ENCODE measurements at places on chromosomes 3 and 15.

GRCh38 chr15:35740761-35741160 is 194.8 kb upstream of the DPH6 start:
- DNase-seq, result no peak

- DNase-seq, result no peak
These were observed 273.2 kb downstream of the MFSD1 start for GRCh38 chr3:159074756-159075701.

DNA sequence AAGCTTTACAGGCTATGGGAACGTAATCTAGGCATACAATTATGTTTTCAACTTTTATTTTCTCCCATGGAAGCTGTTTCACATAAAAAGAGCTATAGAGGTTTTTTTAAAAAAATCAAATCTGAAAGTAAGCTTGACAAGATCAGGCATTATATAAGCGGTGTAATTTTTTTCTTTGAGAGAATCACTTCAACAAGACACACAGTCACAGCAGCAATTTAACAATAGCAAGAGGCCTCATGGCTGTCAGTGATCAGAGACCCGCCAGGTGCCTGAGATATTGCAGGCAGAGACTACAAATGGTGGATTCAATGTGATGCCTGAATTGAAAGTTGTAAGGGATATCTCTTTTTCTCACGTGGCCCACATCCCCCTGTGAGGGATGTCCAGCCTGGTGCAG is 270.5 kb upstream of the TBC1D5 start:
- DNase-seq, result no peak

DNA sequence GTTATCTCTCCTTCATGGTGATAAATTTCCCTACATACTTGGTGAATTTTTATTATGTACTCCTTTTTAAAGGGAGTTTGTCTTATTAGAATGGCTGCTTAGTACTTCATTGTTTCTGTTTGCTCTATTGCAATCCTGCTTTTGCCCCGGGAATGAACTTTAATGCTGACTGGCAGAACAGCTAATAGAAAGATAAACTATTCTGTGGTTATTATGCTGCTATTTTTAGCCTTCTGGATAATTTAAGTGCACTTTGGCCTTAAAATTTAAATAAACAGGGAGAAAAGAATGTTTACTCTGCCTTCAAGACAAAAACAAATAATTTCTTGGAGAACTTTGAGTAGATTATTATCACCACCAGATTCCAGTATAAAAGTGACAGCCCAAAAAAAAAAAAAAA is 413.8 kb upstream of the CCDC54 start:
- DNase-seq, result no peak

DNA sequence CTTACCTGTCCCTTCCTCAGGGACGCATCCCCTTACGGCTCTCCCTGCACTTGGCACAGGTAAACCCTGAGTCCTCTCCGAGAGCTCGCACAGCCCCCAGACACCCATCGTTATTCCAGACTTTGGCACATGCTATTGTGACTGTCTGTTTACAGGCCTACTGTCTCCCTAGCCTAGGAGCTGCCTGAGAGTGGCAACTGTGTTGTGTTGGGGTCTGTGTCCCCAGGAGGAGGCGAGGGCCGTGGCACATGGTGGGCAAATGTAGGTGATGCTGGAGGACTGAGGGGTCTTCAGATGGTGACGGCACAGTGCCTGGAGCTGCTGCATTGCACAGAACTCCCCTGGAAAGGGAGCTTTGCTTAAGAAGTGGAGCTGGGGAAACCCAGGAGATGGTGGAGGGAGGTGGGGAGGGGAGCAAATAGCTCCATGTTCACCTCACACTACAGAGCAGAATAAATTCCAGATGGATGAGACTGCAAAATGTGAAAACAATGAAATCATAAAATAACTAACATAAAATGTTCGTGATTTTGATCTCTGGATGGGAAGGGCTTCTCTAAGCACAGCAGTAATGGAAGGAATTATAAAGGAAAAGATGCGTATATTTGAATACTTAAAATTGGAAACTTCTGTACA is 96.5 kb downstream of the SMAD6 start:
- DNase-seq, result no peak

- DNase-seq, result no peak
These were observed 102.0 kb upstream of the MYRIP start for GRCh38 chr3:39707314-39707909.

DNA sequence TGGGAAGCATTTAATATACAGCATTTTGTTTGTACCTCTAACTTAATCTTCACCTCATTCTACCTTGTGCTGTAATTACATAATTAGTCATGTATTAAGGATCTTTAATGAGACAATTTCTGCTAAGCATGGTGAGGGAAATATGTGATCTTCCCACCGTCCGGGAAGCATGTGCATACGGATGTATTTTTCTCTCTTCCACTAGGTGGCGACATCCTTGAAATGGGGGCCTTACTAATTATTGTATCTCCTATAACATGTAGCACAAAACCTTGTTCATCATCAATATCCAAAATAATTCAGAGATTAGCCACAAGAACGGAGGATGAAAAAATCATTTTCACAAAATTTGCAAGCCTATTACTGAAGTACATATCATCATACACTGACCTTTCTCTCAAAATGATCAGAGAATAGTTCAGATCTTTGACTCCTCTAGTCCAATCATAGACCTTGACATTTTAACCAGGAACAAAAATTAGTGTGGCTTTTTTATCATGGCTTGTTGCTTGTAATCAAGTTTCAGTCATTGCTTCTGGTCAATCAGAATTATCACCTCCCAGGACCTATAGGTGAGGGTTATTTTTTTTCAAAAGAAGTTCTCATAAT is 148.9 kb upstream of the GBE1 start:
- DNase-seq, result no peak

DNA sequence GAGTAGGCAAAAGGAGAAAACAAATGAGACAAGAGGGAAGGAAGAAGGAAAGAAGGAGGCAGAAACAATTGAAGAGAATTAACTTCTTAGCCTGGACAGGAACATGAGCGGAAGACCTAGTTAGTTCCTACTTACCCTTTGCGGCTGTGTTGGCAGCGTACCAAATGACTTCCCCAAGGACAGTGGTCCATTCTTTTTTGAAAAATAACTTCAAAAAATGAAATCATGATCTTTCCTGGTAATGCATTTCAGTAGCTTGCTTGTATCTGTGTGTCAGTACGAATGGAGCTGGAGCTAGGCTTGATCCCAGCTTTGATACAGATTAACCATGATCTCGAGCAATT is 41.5 kb upstream of the CFAP161 start:
- no peak for DNase-seq

DNA sequence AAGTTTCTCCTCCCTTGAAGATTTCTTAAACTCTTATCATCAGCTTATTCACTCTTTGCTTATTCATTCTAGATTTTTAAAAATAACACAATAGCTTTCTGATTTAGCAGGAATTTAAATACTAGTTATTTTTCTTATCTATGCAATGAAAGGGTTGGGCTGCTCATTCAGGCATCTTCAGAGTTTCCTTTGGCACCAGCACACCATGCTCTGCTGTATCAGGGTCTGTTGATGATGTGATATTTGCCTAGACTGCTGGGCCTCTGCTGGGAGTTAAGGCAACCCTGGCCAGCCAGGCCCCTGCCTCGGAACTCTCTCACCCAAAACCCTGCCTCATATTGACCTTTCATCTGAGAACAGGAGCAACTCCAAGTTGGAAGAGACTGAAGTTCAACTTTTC is 35.0 kb downstream of the DRD3 start:
- no peak for DNase-seq

- DNase-seq, result peak; percentile 70
These were observed 183.9 kb downstream of the FAM43A start for GRCh38 chr3:194869482-194870169.

GRCh38 chr15:60835974-60836373 is 357.0 kb upstream of the ICE2 start:
- no peak for DNase-seq

- no peak for DNase-seq
These were observed 977.6 kb downstream of the MCTP2 start for GRCh38 chr15:95208988-95209387.

- no peak for DNase-seq
These were observed 32.2 kb downstream of the GPD1L start for GRCh38 chr3:32138545-32139104.

DNA sequence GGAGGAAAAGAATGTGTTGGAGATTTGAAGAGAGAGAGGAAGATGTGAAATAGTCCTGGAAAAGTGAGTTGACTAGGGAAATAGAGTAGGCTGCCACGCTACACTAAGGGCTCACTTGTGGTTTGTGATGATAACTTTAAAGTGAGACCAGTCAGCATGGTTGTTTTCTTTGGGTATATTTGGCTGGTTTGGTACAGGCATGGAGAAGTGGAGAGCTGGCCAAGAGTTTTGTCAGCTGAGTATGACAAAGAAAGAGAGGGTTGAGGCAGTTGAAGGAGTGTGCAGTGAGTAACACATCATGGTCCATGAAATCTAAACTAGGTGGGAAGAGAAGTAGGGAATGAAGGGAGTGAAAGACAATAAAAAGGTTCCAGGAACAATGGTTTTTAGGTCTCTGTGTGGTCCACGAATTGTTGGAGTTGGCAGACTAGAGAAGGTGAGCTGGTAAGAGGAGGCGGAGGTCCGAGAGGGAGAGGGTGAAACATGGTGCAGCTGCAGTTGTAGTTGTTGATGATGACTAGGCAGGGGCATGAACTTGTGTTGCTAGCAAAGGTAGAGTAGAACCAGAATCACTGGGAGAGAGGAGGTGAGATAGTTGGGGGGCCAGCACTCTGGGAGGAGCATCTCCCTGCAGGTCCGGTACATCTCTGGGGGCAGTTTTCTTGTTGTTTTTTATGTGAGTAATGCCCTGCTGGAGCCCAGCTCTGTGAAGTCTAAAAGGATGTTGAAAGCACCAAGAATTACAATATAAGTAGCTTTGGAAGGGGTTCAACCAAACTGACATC is 21.0 kb downstream of the ZNF80 start:
- no peak for DNase-seq

GRCh38 chr15:93983526-93983925 is 247.8 kb upstream of the MCTP2 start:
- DNase-seq, result no peak

DNA sequence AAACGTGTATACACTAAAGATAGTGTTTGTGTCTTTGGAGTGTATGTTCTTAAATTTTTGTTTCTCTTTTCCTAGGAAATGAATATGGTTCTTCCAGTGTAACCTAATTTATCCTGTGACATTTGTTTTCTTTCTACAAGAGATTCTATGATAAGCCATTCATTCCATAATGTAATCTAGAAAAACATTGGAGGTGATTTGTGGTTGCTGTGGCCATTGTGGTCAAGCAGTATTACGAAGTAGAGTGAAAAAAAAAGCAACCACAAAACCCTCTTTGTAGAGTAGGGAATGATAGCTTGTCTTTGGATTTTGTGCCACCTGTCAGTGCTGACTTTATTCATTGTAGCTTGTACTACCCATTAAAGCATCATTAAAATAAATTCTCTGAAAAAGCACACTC is 1209.6 kb downstream of the ZPLD1 start:
- DNase-seq, result no peak

GRCh38 chr15:96629511-96629910 is 299.0 kb downstream of the NR2F2 start:
- no peak for DNase-seq

DNA sequence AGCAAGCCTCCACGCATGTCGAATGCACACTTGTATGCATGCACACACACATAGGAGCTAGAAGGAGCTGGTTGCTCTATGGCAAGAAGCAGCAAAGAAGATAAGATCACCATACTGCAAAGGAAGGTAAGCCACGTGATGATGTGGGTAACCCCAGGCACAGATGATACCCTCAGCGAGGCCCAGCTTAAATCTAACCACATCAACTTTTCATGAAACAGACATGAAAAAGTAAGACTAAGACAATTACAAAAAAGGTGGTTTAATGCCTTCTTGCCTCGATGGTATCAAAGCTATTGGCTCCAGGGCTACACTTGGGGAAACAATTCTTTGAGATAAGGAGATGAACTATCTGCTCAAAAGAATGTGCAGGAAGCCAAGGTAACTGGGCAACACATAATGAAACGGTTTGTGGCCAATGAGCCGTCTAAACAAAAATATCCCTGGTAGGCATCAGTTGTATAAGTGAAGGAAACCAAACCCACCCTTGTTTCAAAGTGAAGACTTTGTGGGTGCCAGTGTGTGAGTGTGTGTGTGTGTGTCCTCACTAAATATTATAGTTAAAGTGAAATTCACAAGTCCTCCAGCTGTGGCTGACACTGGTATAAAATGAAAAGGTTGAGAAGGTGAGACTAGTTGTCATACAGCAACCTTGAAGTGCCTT is 365.7 kb upstream of the ICE2 start:
- DNase-seq, result no peak

DNA sequence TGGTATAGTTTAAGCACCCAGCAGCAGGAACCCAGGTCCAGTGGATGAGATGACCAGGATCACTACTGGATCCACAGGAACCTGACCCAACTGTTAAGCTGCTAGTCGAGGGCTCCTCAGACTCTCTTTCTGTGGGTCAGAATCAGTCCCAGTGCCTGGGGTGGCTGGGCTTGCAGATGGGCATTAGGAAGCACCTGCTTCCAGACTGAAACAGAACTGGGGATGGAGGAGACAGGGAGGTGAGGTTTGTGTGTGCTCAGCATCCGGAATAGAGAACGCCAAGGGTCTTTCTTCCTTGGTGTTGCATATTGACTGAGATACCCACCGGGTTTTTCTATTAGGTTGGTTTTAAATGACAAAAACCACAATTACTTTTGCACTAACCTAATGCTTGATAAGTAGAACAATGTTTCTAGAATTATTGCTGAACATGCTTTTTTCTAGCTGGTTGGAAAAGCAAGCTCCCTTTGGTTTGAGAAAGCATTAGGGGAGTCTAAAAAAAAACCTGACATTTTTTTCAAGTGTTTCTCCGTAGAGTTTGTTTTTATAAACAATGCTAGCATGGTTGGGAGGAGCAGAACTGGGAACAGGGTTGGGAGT is 779 bp downstream of the ST3GAL6 start:
- no peak for DNase-seq

DNA sequence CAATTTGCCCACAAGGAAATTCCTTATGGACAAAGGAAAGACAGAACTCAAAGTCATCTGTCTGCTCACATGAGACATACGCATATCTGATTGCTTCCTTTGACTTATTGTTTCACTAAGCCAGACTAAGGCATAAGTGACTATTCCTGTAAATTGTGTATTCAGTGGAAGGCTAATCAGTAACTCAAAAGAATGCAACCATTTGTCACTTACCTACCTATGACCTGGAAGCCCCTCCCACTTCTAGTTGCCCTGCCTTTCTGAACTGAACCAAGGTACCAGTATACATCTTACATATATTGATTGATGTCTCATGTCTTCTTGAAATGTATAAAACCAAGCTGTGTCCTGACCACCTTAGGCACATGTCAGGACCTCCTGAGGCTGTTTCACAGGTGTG is 53.5 kb upstream of the PROK2 start:
- no peak for DNase-seq

DNA sequence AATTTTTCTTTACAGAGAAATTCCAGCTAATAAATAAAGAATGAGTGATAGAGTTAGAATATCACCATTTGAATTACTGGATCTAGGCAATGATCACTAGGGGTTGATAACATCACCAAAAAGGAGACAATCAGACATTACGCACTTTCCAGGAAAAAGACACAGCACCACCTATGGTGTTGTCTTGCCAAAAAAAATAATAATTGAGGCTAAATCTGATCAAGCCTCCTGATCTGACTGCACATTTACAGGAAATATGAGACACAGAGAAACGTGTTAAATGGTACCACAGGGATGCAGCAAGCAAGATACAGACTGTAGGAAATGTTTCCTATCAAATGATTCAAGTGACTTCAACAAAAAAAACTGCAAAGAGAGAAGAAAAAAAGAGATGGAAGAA is 92.8 kb downstream of the EOMES start:
- no peak for DNase-seq

GRCh38 chr3:126329927-126330725 is 27.1 kb downstream of the KLF15 start:
- no peak for DNase-seq

GRCh38 chr3:2458816-2459215 is 360.1 kb downstream of the CNTN4 start:
- no peak for DNase-seq
